ENCODE measurements at places on chromosomes 2 and 18.

DNA sequence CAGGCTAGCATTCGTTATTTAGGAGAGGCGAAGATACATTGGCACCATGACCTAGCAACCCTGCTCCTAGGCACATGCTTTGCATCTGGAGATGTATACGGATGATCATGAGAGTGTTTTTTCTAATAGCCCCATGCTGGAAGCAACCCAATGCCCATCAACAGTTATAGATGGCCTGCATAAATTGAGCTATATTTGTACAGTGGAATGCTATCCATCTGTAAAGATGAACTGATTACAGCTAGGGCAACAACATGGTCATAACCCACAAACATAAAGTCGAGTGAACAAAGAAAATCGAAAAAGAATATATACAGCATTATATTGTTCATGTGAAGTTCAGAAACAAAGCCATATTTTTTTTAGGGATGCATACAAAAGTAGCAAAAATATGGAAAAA is 20.6 kb upstream of the CHRNA1 start:
- no peak for DNase-seq

DNA sequence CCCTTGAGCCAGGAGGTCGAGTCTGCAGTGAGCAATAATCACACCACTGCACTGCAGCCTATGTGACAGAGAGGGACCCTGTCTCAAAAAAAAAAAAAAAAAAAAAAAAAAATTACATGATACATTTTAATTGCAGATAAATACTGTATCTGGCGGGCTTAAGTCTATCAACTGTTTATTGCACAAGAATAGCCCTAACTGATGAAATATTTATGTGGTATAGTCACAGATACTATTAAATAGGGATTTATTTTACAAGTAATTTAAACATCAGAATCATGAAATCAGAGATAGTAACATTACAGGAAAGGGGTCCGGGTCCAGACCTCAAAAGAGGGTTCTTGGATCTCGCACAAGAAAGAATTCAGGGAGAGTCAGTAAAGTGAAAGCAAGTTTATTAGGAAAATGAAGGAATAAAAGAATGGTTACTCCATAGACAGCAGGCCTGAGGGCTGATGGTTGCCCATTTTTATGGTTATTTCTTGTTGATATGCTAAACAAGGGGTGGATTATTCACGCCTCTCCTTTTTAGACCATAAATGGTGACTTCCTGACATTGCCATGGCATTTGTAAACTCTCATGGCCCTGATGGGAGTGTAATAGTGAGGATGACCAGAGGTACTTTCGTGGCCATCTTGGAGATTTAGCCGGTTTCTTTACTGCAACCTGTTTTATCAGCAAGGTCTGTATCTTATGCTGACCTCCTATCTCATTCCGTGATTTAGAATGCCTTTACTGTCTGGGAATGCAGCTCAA is 166.6 kb downstream of the PMAIP1 start:
- no peak for DNase-seq

- DNase-seq: no peak
These were observed 5.4 kb upstream of the TDRD15 start for GRCh38 chr2:21118302-21118920.

- no peak for DNase-seq
These were observed 62.1 kb downstream of the DPP4 start for GRCh38 chr2:162011706-162012564.

- no peak for DNase-seq
These were observed 37.7 kb downstream of the ID2 start for GRCh38 chr2:8719528-8719927.

DNA sequence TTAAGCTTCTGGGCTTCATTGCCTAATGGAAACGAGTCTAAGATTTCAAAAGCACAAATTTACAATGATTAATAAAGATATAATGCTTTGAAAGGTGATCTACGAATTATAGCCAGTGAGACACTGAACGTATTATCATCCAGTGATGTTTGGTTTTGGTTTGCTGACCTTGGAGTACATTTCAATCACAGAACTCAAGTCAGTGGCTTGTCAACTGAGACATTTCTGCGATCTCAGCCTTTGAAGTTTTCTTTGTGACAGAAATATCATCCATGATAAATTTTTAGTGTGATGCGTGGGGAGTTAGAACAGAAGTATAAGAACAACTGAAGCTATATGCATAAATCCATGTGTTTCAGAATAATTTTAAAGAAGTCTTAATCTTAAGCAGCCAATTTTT is 263.8 kb downstream of the TCF4 start:
- DNase-seq: no peak

GRCh38 chr18:62088156-62088555 is 98.7 kb downstream of the PIGN start:
- no peak for DNase-seq

DNA sequence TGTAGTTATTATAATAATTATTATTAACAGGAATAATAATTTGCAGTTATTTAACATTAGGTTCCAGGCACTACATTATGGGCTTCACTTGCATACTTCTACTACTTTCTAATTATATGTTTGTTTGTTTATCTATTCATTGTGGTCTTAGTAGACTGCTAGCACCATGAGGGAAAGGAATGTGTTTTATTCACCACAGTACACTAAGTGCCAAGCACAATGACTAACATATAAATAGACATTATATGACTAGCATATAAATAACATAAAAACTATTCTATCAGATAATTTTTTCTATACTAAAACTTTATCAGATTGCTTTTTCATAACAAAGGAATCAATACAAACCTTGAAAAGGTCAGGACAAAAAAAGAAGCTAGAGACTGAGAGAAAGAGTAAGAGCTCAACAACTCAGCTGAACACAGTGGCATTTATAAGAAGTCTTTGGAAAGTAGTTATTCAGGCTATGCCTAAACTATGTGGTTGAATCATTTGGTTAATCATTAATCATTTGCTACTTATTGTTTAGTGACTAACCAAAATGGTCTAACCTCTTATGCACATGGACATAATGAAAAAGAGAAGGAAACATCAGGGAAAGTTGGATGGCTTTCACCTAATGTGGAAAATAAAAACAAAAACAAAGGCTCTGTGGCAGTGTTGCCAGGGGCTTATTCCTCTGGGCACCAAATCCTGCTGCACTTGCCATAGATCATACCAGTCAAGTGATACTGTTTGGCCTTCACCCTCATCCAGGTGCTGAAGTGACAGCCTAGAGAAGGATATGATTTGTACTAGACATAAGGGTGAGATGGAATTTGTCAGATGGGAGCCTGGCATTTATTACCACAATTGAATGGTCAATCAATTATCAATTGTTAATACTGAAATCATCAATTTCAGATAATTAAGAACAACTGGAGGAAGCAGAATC is 174.9 kb downstream of the ETAA1 start:
- DNase-seq: no peak

DNA sequence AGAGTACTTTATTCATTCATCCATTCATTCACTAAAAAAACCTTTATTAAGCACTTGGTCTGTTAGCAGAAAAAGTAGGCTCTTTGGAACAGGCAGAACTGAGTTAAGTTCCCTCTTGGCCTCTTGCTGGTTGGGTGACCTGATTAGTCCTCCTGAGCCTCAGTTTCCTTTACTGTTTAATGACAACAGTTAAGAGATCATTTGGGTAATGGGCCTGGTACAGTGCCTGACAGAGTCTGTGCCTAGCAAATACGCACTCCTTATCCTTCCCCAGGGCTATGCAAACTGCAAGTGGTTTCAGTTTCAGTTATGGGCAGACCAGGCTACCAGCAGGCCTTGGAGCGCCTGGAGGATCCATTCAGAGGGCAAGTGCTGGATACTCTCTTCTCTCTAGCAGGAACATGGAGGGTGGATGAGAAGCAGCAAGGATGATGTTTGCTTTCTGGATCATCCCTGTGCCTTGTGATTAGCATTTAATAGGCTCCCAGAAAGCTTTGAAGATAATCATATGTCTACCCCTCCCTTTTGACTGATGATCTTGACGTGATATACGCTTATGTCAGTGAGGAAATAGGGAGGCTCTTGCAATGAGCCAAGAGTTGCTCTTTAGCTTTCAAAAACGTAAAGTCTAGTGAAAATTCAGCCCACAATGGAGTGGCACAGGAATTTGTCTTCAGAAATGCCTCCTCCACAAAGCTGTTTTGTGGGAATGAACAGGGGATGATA is 12.4 kb upstream of the TAF1B start:
- no peak for DNase-seq

- no peak for DNase-seq
These were observed 42.5 kb downstream of the PIGN start for GRCh38 chr18:62144338-62144737.

DNA sequence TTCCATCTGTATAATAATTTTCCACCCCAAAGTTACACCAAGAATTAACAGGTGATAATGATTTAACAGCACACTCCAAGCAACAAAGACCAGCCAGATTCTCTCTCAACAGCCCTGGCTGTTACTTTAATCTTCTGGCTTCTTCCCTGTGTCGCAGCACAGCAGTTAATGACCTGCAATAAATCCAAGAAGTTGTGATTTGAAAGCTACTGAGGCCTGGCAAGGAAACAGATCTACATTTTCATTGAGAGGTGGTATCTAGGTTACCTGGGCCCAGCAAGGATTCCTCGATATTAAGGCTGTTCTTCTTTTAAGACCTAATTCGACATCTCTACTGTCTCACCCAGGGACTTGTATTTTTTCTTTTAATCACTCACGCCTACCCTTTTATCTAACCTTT is 433.8 kb downstream of the NBAS start:
- no peak for DNase-seq

DNA sequence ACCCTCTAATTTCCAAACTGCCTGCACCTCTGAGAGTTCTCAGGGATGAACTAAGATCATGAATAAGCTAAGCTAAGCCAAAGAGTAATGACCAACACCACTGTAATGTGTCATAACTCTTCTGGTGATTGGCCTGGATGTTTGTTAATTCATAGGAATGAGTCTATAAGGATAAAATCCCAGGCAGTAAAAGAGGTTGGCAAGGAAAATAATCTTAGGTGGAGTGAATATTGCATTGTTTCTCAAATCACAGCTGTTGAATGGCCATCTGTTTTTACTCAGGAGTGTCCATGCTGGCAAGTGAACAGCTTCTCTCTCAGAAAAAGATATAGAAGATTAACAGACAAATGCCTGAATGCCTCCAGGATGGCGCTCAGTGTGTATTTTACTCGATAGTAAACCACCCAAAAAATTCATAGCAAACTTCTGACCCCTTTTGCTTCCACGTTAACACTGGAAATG is 60.8 kb upstream of the GLS start:
- no peak for DNase-seq

DNA sequence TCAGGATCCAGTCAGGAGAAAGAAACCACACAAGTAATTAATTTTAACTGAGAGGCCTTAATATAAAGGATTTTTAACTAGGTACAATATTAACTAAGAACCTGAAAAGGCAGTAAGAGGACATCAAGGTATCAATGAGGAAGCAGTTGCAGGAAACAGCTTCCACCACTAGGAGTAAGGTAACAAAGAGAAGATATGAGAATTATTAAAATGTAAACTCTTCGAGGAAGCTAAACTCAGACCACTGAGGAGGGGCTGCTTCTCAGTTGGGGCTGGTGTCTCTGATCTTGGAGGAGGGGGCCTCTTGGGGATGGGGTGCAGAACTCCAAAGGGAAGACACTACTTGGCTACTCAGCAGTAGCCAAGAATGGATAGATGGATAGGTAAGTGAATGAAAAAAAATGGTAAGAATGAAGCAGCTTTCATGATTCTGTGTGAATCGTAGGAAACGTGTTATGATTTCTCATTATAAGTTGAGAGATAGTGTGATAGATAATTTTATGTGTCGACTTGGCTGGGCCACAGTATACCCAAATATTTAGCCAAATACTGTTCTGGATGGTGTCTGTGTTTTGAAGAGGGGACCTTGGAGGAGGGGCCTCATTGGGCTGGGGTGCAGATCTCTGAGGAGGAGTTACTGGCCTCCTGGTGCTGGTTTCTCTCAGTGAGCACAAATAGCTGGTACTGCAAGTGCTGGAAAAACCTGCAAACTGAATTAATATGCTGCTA is 547.7 kb upstream of the LRRTM1 start:
- no peak for DNase-seq

DNA sequence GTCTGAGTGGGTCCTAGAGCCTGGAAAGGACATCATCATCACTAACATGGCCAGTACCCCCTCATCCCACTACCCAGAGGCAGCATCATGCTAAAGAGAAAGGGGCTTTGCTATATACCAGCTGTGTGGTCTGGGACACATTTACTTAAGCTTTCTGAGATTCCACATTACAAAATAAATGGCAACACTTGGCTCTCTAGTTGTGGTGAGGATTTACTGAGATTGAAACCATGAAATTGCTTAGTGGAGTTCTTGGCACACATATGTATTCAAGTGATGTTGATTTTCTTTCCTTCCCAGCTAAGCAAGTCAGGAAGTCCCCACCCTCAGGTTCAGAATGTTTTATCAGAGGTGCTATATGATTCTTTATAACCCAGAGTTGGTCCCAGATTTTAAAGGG is 362.0 kb downstream of the CLIP4 start:
- no peak for DNase-seq

Measured in progenitor cell of endocrine pancreas (in vitro differentiated cells).